ENCODE measurements at places on chromosomes 11 and 22.

DNA sequence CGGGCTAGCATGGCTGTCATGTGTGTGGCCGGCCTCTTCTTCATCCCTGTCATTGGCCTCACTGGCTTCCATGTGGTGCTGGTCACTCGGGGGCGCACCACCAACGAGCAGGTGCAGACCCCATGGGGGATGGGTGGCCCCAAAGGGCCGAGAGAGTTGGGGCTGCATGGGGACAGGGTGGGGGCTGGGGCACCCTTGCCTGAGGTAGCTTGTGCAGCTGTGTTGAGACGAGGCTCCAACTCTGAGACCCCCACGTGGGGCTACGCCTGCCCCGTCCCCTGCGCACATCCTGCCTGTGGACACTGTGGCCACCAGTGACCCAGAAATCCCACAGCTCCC is 8.5 kb downstream of the ZDHHC8 start:
- no peak for DNase-seq

- no peak for DNase-seq
These were observed 113.6 kb upstream of the CADM1 start for GRCh38 chr11:115617767-115618166.

DNA sequence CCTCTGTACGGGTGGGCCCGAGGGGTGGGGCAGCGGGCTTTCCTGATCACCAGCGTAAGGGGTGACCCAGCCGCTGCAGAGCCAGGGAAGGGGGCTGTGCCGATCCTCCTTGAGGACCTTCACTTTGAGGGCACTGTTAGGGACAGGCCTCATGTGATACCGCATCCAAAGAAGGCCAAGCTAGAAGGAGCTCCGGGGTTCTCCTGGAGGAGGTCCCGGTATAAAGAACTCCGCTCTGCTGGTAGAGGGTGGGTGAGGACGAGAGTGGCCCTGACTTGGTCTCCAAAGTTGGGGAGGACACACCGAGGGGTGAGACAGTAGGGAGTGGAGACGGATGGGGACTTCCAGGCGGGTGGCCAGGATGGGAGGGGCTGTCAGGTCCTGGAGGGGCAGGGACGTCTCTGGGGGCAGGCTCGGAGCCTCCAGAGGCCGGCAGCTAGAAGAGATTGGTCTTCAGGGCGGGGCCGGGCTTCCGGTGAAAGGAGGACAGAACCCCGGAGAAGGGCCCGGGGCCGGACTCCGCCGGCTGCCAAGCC is 4.6 kb downstream of the PHOX2A start:
- DNase-seq: peak; percentile 79

GRCh38 chr11:32090545-32091370 is at the start of gene RCN1:
TSS of gene RCN1 (plus strand) at chr11:32091074. CDS start at chr11:32091197, 123 bp downstream.
- DNase-seq: peak; percentile 81

DNA sequence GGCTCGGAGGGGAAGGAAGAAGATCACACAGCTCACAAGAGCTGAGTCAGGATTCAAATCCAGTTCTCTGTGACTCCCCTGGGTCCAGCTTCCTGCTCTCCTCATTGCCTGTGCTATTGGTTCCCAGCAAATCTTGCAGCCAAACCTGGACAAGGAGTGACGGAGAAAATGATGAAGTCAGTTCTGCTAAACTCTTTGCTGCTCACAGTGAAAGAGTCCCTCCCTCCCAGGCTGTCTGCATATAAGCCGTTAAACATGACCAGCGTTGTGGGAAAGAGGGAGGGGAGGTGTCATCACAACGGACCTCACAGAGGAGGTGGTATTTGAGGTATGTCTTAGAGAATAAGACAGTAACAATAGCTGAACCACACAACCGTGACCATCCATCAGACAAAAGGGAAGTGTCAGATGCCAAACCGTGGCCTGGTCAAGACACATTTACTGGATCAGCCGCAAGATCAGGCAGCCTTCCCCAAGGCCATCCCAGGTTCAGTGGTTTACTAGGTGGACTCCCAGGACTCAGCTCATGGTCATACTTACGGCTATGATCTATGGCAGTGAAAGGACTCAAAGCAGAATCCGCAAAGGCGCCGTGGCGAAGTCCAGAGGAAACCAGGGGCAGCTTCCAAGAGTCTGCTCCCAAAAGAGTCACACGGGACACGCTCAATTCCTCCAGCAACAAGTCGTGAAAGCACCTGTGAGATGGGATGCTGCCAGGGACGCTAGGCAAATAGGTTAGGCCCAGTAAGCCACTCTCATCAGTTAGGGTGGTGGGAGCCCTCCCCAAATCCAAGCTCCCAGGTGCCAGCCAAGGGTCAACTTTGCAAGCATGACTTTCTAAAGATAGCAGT is 2.8 kb upstream of the CYTH4 start:
- DNase-seq: peak; percentile 46

DNA sequence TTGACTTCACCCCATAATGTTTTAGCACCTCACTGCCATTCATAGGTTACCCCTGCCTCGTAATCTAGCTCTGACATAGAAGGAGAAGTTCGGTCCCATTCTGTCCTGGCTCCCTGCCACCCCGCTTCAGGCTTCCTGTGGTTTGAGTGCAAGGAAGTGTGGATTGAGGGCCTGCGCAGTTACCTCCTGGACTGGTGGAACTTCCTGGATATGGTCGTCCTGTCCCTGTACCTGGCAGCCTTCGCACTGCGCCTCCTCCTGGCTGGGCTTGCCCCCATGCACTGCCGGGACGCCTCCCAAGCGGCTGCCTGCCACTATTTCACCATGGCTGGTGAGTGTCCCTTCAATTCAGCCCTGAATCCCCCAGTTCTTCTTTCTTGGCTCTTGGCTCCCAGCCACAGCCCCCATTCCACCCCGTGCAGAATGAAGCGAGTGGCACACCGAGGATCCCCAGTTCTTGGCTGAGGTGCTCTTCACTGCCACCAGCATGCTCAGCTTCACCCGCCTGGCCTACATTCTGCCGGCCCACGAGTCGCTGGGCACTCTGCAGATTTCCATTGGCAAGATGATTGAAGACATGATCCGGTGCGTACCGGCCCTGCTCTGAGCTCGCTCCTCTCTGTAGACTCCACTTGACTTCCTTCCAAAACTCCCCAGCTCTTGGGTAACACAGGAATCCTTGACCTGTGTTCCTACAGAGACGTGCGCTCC is 15.4 kb downstream of the ART5 start:
- DNase-seq: no peak

DNA sequence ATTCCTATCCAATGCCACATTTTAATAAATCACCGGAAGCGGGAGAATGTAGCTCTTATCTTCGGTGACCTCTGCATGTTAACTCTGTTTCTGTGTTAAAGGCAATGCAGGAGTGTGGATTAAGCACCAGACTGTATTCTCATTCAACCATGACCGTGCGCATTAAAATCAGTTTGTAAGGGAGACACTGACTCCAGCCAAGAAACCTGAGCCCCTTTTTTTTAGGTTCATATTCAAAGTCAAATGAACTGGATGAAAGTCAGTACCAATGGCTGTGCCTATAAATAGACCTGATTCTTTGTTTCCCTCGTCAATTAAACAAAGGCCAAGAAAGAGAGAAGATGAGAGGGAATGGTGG is 32.2 kb downstream of the C11orf91 start:
- DNase-seq: no peak

DNA sequence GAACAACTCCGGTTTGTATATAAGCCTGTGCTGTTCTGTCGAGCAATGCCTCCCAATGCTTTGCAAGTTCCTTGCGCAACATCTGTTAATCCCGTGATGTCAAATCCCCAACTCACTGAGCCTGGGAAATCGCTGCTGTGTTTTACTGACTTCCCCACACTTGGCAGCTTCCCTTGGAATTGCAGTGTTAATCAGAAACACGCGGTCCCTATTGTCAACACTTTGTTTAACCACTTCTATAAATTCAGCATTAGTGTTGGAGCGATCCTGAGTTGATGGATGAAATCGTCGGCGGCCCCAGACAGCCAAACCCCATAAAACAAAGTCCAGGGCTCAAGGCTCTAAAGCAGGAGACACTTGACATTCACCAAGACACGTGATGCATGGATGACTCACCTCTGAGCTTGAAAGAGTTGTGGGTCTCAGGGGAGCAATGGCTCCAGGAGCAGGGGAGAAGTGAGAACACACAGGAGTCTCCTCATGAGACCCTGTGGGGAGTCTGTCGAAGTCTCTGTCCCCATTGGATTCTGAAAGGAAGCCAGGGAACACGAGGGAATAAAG is 555.3 kb downstream of the MIAT start:
- DNase-seq: peak; percentile 94

DNA sequence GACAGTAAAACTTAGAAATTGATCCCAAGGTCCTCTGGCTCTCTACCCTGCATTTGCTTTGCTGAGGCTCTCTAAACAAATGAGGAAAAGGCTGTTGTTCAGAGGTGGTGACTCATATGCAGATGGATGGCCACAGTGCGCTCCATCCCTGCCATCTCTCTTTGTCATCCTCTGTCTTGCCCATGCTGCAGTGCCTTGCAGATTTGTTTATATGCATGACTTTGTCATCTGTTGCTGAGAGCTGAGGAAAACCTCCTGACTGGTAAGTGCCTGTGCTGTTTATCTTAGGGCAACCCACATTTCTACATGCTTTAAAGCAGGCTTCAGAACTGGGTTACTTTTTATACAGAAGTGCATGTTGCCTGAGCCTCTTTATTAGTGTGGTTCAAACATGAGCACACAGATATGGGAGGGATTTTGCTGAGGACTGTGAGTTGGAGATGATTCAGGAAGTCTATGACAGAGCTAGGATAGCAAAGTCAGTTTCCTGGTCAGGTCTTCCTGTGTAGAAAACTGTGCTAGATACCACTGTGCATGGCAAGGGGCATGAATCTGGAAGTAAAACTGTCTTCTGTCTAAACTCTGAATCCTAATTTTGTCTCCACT is 57.4 kb downstream of the JAM3 start:
- DNase-seq: peak; percentile 92

GRCh38 chr11:35234460-35235156 is 95.6 kb downstream of the CD44 start:
- peak; percentile 35 for DNase-seq

DNA sequence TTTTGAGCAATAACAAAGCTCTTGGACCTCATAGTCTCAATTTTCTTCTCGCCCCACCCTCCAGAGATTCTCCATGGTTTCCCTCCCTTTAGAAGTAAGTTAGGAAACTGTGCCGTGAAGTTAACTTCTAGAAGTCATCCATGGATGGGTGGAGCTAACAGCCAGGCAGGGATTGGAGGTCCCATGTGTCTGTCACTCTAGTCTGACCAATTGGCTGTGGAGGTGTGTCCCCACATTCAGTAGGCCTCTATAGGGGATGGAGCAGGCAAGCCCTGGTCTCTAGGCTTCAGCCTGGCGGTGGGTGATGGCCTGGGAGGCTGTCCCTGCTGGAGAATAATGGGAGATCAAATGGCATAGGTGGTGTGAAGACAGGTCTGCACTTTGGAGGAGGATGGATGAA is 50.7 kb downstream of the TP53I11 start:
- peak; percentile 74 for DNase-seq

DNA sequence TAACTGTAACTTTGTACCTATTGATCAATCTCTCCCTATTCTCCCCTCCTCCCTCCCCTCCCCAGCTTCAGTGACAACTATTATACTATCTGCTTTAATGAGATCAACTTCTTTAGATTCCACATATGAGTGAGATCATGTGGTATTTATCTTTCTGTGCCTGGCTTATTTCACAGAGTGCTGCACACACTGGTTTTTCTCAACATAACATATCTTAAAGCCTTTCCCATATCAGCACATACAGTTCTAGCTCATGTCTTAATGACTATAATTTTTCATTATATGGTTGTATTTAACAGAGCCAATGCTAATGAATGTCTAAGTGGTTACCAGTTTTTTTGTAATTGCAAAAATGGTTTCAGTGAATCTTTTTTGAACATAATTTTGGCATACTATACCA is 340.3 kb upstream of the DDI1 start:
- no peak for DNase-seq
